SK-N-DZ (cell line): ENCODE measurements at places on chromosomes 7 and 10.

DNA sequence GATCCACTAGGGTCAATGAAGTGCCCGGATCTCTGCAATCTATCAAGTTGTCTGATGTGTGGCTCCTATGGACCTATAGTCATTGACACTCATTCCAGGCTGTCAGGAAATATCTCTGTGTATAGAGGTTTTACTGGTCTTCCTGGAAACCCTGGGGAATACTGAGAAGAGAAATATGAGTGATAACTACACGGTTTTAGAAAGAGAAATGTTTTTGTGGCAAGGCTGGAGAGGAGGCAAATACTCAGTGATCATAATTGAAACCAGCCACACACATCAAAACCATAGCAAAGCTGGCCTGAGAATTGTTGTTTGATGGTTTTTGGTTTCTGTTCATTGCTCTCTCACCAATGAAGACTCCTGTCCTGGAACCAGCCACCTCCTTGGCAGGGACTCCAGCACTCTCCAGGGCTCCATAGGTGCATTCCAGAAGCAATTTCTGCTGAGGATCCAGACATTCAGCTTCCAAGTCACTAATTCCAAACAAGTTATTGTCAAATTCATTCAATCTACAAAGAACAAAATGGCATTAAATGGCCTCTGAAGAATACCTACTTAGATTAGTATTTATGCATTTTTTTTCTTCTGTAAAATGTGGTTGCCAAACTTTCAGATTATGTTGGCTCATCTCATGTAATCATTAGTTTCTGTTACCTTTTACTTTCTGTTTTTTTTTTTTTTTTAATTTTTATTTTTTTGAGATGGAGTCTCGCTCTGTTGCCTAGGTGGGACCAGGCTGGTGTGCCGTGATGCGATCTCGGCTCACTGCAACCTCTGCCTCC lies 108.6 kb upstream of the ABI1 start:
- DNase-seq = no peak

GRCh38 chr10:23155169-23155568 lies 36.9 kb upstream of the PTF1A start:
- no peak for DNase-seq

DNA sequence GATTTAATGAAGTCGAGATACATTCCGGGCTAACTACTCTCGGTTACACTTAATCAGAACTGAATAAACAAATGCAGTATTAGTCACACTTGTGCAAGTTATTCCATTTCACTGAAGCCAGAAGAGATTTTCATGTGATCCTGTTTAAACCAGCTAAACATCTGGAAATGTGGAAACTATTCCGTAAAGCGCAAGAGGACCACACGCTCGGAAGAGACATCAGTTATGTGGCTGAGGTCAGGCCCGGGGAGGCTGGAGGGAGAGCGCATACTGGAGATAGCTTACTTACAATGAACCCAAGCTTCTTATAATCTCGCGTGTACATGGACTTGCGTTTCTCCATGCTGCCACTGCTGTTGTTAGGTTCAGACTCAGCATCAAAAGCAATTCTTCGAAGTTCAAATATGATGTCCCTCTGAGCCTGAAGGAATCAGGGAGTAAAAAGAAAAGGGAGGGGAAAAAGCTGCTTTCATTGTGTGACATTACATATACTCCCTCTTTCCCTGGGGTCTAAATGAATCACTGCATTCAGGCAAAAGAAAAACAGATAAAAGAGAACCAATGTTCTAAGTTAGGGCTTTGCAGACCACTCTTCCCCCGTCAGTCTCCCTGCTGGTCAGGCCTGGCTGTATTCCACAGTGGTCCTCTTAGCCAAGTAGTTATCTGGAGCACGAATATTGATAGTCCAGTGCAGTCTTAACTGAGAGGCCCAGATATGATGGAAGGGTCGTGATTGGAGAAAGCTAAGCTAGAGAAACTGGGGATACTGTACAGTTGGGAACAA lies 237.4 kb downstream of the ELMO1 start:
- no peak for DNase-seq

GRCh38 chr7:96224685-96225084 lies 97.2 kb downstream of the SLC25A13 start:
- no peak for DNase-seq

- DNase-seq = no peak
Observed at GRCh38 chr10:124512040-124512428, 50.4 kb downstream of the LHPP start.

DNA sequence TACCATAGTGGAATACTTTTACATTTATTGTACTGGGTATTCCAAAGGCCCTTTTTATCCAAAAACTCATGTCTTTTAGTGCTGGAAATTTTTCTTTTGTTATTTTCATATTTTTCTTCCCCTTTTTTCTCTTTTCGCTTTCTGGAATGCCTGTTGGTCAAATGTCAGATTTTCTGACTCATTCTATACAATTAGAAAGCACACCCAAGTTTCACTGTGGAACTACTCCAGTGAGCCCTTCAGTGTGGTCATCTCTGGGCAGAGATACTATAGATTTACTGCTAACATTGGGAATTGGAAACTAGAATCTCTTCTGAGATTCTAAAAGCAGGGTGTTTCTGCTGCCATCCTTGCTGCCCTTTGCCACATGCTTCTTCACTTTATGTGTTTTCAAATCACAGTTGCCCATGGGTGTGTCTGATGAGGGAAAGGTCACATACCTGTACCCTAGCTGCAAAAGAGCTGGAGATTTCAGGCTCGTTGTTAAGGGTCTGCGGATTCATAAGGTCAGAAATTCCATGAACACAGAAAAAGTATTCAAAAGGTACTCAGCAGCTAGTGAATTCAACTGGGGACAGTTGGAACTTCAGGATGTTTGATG lies 5.6 kb upstream of the WASL start:
- DNase-seq = no peak

DNA sequence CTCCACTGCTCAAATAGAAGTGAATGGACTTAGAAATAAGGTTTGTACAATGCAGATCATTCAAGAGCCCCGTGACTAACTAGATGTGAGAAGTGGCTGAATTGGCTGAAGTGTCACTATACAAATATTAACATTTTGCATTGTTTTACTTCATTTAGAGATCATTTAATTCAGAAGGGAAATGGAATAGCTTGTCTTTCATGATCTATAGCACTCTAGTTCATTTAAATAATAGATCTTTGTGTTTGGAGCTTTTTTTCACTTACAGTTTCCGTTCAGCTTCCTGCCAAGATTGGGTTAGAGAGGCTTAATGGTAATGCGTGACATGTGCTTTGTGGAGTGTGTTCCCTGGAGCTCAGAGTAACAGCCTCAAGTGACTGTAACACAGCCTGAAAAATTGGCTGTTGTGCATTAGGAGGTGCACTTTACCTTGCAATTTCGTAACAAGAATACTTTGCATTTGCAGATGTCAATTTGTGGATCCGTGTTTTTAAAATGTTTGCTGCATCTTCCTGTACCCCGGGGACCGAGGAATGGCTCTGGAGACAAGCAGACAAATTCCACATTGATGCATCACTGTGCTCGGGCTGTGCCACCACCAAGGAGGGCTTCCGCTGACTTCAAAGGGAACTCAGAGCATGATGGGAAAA lies 170.3 kb downstream of the NRP1 start:
- no peak for DNase-seq

- DNase-seq = no peak
Observed at GRCh38 chr7:78124216-78124615, 325.6 kb downstream of the PHTF2 start.

GRCh38 chr10:48784031-48784430 lies 99.4 kb downstream of the WDFY4 start:
- DNase-seq = no peak

- no peak for DNase-seq
Observed at GRCh38 chr10:4568731-4569130, 257.3 kb upstream of the AKR1E2 start.

- DNase-seq = no peak
Observed at GRCh38 chr7:94392393-94392786, 2.3 kb upstream of the COL1A2 start.

DNA sequence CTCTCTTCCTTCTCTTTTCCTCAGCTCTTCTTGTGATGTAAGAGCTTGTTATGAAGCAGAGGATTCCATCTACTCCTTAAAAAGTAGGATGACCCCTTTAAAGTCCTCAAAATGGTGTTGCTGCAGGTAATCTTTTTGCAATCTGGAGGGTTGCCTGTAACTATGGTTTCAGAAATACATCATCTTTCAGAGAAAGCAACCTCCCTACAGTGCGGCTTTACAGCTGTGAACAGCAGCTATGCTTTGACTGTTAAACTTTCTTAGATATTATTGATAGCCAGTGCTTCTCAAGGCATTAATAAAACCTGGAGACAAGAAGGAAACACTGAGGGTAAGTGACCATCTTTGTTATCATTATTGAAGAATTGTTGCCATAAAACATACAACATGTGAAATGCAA lies 86.6 kb upstream of the MDFIC start:
- no peak for DNase-seq

DNA sequence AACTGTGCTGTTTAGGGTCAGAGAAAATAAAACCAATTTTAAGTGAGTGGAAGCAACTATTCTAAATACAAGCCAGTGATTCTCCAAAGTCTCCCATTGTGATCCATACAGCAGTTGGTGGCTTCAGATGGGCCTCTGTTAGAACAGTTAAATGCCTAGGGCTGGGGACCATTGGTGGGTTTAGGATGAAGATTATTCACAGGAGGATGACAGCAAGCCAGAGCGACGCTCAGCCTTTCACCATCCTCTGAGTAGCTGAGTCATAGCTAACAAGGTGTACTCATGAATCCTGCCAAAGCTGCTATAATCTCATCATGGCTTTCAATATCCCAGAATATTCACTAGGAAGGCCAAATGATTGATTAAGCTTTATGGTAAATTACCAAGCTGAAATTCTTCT lies 39.6 kb downstream of the STARD3NL start:
- DNase-seq = no peak

GRCh38 chr10:45008524-45009161 lies 7.9 kb downstream of the ZNF22 start:
- DNase-seq = peak; percentile 81

DNA sequence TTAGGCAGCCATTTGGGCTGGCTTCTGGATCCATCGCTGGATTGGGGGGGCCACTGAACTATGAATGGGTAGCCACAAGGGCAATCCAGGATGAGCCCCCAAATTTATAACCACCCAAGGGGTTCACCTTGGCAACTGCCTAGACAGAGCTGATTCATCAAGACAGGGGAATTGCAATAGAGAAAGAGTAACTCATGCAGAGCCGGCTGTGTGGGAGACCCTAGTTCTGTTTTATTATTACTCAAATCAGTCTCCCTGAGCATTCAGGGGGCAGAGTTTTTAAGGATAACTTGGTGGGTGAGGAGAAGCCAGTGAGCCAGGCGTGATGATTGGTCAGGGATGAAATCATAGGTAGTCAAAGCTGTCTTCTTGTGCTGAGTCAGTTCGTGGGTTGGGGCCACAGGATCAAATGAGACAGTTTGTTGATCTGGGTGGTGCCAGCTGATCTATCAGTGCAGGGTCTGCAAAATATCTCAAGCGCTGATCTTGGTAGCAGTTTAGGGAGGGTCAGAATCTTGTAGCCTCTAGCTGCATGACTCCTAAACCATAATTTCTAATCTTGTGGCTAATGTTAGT lies 57.9 kb downstream of the DNAJB9 start:
- DNase-seq = no peak

DNA sequence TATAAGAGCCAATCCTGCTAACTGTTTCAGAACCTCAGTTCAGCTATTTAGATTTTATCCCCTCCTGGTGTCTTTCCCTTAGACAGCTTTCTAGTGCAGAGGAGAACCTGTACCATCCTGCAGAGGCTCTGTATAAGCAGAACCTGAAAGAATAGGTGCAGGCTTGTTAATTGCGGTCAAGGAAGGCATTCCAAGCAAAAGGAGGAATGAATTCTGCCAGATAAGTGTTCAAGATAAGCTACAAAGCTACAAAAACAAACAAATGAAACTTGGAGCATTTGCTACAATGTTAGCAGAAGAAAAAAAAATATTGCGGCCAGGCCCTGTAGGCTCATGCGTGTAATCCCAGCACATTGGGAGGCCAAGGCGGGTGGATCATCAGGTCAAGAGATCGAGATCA lies 32.6 kb upstream of the AGMO start:
- no peak for DNase-seq

DNA sequence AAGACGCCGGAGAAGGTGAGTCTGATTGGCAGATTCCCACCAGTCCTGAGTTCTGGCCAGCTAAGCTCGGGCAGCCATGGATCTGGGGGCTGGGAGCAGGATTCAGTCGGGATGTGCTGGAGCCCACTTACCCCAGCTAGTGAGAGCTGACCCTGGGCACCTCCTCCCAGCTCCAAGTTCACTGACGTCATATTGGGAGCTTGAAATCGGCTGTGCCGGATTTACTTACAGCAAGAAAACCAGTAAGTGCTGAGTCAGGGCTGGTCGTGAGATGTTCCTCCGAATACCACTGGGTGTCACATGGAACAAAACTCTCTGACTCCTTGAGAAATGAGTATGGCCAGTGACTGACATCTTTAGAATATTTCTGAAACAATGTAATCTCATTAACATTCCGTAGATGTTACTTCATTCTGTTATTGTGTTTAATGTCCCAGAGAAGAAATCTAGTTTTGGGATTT lies 621.2 kb downstream of the SDK1 start:
- DNase-seq = peak; percentile 83

DNA sequence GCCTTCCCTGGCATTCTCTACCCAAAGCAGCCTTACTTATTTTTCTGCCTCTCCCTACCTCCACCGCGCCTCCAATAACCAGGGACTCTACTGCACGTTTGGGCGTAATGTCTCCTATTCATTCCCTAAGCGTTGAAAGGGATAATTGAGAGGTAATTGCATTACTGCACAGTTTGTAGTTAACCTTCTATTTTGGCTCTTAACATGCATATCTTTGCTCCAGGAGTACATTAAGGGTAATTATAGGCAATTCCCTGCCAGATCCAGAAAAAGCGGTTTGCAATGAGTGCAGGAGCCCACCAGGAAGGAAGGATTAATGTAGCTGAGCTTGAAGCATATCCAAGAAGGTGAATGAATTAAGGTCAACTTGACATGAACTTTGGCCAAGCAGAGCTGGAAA lies 558.4 kb downstream of the TYW1 start:
- DNase-seq = peak; percentile 53

- DNase-seq = no peak
Observed at GRCh38 chr7:94069162-94069739, 65.1 kb upstream of the BET1 start.

DNA sequence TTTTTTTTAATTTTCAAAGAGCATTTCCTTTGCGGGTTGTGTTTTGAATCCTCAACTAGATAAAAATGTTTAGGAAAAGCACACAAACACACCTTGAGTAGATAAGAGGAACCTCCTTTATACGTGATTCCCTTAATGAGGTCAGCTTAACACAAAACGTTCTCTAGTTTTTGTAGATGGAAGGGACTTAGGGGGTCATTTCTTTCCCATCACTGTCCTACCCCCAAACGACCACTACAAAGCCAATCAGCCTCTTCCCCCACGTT lies 1.2 kb downstream of the SUV39H2 start:
- no peak for DNase-seq

- no peak for DNase-seq
Observed at GRCh38 chr10:129760416-129760815, 203.7 kb downstream of the EBF3 start.

GRCh38 chr10:61844116-61844822 lies 57.2 kb upstream of the ARID5B start:
- DNase-seq = no peak

- peak; percentile 21 for DNase-seq
Observed at GRCh38 chr10:50625649-50626132, 1.9 kb upstream of the SGMS1 start.

GRCh38 chr10:43873717-43874116 lies 225.0 kb upstream of the ZNF32 start:
- no peak for DNase-seq
